ENCODE measurements at places on chromosomes 5 and 9.

DNA sequence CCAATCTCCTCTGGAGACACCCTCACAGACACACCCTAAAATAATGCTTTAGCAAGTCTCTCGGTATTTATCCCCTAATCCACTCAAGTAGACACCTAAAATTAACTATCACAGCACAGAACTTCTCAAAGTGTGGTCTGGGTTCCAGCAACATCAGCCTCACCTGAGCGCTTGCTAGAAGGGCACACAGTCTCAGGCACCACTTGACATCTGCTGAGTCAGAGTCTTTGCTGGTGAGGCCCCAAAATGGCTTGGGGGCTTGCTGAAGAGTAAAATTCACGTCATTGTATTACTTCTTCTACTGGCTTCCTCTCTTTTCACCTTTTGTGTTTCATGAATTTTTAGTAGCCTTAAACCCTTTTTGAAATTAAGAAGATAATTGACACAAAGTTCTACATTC lies 9.0 kb downstream of the FOXB2 start:
- no peak for DNase-seq

- DNase-seq = no peak
Measured at GRCh38 chr9:104769655-104770054, 5.7 kb downstream of the NIPSNAP3B start.

GRCh38 chr9:130122456-130122855 lies 49.7 kb upstream of the NCS1 start:
- no peak for DNase-seq

DNA sequence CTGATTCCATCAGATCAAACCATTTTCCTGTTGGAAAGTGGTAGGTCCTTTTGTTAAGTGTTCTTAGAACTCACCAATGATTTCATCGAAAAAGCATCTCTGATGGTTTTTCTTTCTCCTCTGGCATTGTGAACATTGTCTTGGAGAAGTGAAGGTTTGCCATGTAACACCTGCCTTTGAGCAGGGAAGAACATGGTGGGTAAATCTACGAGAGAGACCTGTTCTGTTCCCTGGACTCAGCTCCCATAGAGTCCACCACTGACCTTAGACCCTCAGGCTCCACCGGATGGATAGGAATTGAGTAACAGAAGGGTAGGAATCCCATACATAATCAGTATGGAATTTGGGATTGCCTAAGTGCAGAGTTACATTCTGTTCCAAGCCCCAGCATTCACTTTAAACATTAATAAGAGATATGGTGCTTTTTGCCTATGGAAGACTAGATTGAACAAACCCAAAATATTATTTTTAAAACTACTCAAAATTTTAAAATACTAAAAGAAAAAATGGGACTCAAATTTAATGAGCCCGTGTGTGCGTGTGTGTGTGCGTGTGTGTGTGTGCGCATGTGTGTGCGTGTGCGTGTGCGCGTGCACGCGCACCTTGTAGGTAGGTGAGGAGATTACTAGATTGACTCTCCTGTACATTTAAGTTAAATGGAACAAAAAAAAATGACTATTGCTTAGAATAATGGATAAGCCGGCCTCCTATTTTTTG lies 92.0 kb downstream of the C9orf152 start:
- DNase-seq = peak; percentile 46

GRCh38 chr5:68698025-68698940 lies 395.5 kb upstream of the SLC30A5 start:
- DNase-seq = no peak

DNA sequence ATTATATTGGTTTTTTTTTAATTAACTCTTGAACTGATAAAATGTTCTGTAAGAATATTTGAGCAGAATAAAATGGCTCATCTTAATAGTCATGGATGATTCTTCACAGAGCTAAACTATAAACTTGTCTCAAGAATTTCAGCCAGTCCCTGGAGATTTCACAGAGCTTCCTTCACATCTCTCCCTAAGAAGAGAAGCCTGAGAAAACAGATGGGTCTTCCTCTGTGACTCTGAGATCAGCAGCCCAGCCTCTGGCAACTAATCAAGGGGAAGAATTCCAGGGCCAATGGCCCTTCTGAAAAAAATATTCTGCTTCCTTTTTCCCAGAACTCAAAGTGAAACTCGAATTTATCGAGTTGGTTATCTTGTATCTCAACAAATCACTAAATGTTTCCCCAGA lies 122.2 kb upstream of the ITGA1 start:
- no peak for DNase-seq

DNA sequence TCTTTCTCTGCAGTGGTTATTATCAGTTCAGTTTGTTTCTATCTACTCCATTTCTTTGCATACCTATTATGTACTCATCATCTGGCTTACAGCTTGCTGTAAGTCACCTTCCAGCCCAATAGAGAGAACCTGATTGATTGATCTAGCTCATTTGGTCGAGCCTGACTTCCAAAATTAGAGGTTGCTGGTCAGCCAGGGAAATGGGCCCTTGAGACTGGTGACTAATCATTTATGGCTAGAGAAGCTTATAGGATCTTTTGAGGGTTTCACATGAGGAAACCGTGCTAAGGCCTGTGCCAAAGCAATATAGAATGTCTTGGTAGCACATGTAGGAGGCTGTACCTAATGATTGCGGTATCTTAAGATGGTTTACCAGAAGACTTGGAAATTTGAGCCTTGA lies 5.8 kb downstream of the SREK1 start:
- DNase-seq = no peak

- peak; percentile 18 for DNase-seq
Measured at GRCh38 chr9:2559192-2560152, 62.1 kb upstream of the VLDLR start.

- no peak for DNase-seq
Measured at GRCh38 chr5:171660434-171660833, 125.2 kb upstream of the SMIM23 start.

DNA sequence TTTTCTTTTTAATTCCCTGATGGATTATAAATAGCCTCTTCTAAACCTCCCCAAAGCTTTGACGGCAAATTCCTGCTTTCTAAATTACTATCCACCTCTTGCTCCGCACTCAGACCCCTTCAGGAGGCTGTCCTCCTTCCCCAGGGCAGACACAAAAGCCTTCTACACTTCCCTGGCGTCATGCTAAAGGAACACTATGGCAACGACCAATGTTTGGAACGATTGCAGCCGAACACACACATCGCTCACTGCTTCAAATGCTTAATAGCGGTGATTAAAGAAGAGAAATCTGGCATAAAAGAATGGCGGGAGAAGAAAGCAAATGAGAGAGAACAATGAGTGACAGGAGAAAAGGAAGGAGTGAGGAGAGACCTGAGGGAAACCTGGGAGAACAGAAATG lies 297.3 kb downstream of the MLLT3 start:
- no peak for DNase-seq

DNA sequence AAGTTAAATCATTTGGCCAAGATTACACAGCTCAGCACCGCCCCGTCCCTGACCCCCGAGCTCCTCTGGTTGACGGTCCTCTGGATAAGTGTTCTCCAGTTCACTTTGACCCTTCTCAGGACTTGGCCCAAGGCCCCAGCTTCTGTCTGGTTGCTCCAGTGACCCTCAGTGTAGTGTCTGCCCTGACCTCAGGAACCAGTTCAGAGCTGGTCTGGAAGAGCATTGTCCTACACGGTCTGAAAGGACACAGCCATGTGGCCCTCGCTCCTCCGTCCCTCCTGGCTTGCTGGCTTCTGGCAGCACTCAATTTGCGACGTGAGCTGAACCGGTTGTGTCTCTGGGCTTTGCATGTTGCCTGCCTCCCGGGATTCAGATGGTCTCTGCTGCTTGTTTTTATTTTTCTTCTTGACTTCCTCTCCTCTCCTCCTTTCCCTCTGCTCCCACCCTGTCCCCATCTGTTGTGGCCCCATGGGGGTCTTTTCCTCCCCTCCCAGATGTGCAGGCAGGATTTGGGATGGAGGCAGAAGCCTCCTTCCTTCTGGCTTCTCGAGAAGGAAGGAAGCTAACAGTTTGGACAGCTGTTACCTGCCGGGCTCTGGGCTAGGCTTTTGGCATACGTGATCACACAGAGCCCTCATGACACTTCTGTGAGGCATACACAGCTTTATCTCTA lies 72.0 kb downstream of the PPARGC1B start:
- no peak for DNase-seq

DNA sequence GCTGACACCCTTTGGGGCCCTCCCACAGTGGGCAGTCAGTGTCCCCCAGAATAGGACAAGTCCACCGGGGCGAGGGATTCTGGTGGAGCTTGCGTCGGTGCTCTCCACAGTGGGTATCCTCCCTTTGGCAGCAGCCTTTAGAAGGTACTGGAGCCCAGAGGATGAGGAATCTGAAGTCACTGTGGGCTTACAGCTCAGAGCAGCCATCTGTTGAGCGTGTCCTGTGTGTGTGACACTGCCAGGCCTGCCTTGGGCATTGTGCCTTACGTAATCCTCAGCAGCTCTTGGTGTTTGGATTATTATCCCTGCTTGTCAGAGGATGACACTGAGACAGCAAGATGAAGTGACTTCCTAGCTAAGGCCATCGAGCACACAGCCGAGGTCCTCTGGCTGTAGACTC lies 12.6 kb downstream of the URM1 start:
- no peak for DNase-seq

DNA sequence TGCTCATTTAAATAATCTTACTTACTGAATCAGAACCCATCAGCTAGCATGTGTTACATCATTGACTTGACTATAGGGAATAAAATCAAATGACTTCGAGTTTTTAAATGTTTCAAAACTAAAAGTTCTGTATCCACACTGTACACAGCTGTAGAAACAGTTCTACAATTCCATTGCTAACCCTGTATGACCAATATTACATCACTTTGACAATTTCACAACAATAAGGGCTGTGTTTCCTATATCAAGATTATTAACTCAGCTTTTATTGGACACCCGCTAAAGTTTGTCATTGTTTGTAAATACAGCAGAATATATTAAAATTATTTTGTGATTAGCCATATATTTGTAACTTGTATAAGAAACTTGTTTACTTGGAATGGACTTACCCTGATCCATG lies 540.8 kb downstream of the PRELID2 start:
- DNase-seq = no peak

- DNase-seq = no peak
Measured at GRCh38 chr5:93574491-93575305, 6.3 kb downstream of the NR2F1-AS1 start.

- DNase-seq = no peak
Measured at GRCh38 chr5:10481241-10481935, 39.7 kb downstream of the ROPN1L start.

DNA sequence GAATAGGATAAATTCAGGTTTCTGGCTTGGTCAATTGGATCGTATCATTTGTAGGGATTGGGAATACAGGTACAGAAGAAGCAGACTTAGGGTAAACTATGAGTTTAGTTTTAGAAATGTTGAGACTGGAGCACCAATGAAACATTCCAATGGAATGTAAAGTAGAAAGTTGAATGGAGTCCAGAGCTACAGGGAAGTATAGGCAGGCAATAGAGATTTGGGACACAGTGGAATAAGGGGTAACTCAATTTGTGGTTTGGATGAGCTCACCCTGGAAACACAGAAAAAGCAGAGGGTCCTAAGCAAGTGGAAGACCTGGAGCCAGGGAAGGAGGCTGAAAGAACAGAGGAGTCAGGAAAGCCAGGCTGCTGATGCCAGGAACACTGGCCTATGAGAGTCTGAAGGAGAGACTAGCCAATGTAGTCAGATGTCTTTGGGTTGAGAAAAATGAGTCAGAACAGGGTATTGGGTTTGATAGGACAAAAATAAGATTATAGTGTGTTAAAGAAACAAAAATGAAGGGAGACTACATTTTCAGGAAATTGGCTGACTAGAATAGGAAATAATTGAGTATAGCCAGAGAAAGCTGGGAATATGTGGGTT lies 72.8 kb downstream of the STARD4 start:
- no peak for DNase-seq

- no peak for DNase-seq
Measured at GRCh38 chr9:97309260-97309659, 1.8 kb downstream of the CCDC180 start.

GRCh38 chr9:112061152-112061740 lies 113.9 kb downstream of the SUSD1 start:
- DNase-seq = peak; percentile 98

GRCh38 chr5:178483620-178484019 lies 106.6 kb downstream of the COL23A1 start:
- no peak for DNase-seq

DNA sequence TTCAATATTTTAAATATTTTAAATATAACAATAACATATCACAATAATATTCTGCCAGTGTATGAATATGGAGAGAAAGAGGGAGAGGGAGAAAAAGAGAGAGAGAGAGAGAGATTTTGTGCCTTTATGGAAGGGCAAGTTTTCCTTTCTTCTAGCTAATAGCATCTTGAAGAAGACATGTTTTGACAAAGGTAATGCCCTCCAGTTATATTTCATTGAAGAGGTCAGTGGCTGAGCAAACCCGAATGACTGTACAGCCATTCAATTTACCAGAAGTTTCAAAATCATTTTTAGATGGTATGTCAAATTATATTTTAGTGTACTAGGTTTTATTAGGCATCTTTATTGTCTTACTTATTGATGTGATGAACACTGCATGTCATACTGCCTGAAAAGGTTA lies 139.3 kb downstream of the EMB start:
- no peak for DNase-seq

GRCh38 chr5:158763217-158763616 lies 336.5 kb downstream of the EBF1 start:
- no peak for DNase-seq

- DNase-seq = no peak
Measured at GRCh38 chr5:104594850-104595249, 1032.3 kb upstream of the NUDT12 start.

GRCh38 chr9:89926691-89927220 lies 321.9 kb downstream of the GADD45G start:
- no peak for DNase-seq

DNA sequence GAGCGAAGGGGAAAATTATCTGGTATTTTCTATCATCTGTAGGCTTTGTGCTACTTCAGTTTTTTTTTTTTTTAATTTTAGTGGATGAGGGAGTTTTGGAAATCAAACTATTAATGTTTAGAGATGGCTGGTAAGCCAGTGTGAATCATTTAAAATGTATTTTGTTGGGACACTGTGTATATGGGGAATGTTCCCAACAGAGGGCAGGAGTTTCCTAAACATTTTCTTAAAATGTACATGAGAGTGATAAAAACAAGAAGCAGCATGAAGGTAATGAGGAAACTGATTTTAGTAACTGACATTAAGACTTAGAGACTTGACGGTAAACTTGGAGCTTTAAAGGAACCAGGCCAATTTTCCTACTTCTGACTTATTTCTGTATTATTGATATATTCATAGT lies 68.2 kb upstream of the ITGA2 start:
- DNase-seq = no peak

DNA sequence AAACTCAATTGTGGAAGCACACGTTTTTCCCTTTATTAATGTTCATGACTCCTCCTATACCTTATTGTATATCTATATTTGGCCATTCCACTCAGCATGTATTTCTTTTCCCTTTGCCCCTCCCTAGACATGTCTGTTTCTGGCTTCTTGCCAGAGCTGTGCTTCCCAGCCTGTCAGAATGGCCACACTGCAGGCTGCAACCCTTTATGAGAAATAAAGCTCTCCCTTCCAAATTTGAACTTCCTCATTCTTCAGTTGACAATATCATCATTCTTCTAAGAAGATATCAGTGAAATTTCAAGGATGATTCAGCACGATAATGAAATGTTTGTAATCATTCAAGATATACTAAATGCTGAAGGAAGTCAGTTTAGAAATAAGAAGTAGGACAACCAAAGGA lies 107.6 kb upstream of the PRSS3 start:
- no peak for DNase-seq

Data from dermis blood vessel endothelial cell (primary cell).